ENCODE measurements at places on chromosomes 2 and 18.

DNA sequence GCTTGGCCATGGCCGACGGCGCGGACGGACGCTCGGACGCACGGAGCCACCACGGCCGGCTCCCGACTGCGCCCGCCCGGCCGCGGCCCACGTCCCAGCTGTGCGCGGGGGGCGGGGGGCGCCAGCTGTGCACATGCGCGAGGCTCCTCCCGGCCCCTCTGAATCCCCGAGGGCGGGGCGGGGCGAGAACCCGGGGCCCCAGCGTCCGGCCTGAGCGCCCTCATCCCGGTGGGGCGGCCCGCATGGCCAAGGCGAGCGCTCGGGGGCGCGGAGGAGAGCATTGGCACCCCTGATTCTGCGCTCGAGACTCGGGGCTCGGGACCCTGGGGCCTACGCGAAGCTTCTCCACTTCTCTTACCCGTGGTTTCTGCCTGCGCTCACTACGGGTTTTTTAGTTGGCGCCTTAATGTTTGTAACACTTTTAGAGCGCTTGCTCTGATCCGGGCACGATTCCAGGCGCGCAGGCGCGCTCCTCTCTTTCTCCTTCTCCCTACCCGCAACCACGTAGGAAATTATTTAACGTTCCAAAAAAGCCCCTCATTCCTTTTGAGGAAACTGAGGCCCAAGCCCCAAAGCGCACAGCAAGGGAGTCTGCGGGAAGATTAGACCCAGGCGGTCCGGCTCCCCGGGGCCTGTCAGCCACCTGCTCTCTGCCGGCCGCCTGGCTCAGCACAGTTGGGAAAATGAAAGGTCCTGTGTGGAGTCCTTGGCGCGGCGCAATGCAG lies at the start of gene PXDN:
Gene PXDN, minus strand, starts transcription at position 70 of the 725 bp plus-strand sequence. Its CDS starts 60 bp downstream, at position 10.
- DNase-seq = no peak

GRCh38 chr2:74530239-74531187 lies 780 bp downstream of the HTRA2 start:
- DNase-seq = peak; percentile 46

DNA sequence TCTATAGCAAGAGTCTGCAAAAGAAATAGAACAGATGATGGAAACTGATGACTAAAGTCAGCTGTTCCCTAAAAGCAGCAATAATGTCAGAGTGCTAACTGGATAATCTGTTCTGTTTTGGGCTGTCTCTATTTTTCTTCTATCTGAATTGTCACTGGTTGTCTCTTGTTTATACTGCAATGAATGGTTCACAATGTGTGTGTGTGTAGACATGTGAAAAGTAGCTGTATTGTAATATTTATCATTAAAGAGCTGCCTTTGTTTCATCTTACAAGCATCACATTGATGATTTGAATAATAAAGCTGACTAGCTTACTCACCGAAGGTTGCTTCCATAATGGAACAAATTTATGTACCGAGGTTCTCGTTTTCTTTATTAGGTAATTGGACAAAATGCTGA lies 456.0 kb upstream of the ZEB2 start:
- no peak for DNase-seq

GRCh38 chr2:88855620-88856408 lies 164.3 kb downstream of the RPIA start:
- DNase-seq = no peak

GRCh38 chr18:79693561-79694205 lies 14.1 kb downstream of the CTDP1 start:
- DNase-seq = no peak

DNA sequence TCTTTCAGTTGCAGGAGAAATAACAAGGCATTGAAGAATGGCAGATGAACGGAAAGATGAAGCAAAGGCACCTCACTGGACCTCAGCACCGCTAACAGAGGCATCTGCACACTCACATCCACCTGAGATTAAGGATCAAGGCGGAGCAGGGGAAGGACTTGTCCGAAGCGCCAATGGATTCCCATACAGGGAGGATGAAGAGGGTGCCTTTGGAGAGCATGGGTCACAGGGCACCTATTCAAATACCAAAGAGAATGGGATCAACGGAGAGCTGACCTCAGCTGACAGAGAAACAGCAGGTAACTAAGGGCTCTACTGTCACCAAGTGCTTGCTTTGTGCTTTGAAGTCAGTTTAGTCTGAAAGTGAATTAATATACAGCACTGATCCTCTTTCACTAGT lies 118.5 kb upstream of the UNC80 start:
- DNase-seq = no peak

DNA sequence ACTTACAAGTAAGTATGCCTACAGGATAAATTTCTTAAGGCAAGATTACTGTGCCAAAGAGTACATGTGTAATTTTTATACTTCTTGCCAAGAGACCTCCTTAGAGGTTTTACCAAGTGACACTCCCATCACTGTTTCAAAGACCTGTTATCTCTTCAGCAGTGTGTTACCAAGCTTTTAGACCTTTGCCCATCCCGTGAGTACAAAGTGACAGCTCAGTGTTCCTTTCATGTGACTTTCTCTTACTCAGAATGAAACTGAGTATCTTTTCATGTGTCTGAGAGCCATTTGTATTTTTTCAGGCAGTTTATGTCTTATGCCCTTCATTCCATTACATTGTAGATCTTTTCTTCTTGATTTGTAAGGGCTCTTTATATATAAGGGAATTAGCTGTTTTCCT lies 287.5 kb upstream of the SALL3 start:
- no peak for DNase-seq

- DNase-seq = no peak
These were observed 35.3 kb downstream of the SPRED2 start for GRCh38 chr2:65397122-65397521.

DNA sequence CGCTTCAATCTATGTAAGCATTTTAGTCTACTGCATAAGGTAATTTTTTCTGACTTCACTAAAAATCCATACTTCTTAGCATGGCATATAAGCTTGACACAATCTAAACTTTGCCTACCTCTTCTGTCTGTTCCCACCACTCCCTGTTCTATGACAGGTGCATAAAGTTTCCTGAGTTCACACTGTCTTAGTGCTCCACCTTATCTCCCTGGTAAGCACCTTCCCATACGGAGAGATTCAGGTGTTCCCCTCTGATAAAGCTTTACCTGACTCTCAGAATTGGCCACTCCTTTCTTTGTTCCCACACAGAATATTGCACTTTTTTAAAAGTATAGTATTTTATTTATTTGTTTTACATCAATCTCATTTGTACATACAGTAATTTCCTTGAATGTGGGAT lies 16.8 kb upstream of the ITGA4 start:
- DNase-seq = no peak

DNA sequence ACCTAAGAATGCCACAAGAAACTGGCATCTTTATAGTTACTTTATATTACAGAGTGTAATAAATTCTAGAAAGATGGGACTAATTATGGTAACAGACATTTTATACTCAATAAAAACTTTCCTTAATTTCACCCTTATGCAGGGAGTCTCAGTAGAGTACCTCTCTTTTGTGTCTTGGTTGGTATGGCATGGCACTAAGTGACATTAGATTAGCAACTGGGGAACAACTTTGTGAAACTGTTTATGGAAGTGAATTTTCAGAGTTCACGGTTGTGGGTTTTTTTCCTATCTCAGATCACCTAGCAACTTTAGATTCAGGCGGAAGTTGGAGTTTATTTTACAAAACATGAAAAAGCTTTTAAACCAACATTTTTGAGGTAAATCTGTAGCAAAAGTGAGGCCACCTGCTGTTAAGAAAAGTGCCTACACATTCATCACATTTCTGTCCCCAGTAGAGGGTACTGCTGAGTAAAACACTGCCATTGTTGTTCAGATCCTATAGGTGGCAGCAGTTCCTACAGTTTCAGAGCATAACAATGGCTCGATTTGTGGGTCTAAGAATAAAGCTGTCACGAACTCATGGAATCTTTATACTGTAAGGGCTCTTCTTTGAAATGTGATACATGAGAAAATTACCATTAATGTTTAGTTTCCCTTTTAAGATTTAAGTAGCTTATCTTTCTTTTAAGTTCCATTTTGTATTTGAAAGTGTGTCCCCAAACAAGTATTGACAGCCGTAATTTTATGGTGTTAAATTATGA lies 117.6 kb downstream of the CAMKMT start:
- DNase-seq = no peak

DNA sequence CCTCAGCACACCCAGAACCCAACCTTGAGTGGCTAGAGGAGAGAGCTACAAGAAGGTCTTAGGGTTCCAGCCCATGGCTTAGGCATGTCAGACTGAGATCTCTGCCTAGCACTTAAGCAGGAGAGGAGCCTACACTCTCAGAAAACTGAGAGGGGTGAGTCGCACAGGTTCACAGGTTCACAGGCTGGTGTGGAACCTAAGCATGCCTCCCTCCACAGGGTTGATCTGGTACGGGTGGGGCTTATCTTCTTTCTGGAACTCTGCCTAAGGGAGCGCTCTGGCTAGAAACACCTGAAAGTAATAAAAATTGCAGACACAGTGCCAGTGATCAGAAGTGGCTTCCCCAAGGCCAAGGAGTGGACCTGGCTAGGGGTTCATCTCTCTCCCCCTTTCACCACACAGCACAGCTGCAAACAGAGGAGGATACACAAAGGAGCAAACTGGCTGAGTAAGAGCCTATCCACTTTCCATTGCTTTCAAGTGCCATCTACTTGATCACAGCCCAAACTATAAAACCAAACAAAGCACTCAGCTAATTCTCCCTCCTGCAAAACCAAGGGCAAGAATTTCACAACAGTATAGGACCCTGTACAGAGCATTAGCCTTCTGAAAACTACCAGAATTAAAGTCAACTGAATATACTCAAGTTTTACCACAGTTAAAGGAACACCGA lies 481.9 kb upstream of the SETBP1 start:
- no peak for DNase-seq

- DNase-seq = no peak
These were observed 68.6 kb downstream of the EXOC6B start for GRCh38 chr2:72757177-72757775.

- DNase-seq = peak; percentile 39
These were observed 550 bp downstream of the RAB1A start for GRCh38 chr2:65129286-65129825.

GRCh38 chr2:30807249-30807648 lies at the start of gene CAPN13:
Gene CAPN13 (minus strand): TSS chr2:30807446. CDS start chr2:30787325, 20,121 bp downstream.
- no peak for DNase-seq

GRCh38 chr2:3285901-3286645 lies 91.5 kb downstream of the EIPR1 start:
- no peak for DNase-seq

GRCh38 chr2:98240786-98241398 lies 105.4 kb upstream of the CNGA3 start:
- no peak for DNase-seq

DNA sequence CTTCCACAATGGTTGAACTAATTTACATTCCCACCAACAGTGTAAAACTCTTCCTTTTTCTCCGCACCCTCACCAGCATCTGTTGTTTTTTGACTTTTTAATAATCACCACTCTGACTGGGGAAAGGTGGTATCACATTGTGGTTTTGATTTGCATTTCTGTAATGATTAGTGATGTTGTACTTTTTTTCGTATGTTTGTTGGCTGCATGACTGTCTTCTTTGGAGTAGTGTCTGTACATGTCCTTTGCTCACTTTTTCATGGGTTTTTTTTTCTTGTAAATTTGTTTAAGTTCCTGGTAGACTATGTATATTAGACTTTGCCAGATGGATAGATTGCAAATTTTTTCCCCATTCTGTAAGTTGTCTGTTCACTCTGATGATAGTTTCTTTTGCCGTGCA lies 574.8 kb downstream of the KCNJ3 start:
- no peak for DNase-seq

DNA sequence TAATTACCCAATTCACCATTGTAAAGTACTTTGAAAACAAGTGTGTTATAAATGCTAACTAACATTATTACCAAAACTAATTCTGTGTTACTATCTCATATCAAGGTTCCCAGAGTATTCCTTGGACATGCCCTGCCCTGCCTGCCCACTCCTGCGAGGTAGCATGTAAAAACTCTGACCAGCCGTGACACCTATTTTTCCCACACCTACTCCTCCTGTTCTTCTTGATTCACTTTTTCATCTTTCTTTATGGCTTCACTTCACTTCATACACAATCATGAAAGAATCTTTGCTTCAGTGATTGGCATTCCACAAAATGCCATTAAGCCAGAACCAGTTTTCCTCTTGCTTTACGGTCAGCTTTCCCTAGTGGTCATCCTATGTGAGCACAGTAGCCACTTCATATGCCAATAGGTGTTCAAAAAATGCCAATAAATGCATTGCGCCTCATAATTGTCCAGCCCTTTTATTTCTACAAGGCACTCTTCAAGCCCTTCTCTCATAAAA lies 42.6 kb upstream of the SETBP1 start:
- DNase-seq = no peak

- no peak for DNase-seq
These were observed 999.9 kb downstream of the TSN start for GRCh38 chr2:122755281-122755780.

- DNase-seq = no peak
These were observed 60.9 kb downstream of the HDAC4 start for GRCh38 chr2:239339726-239340601.

GRCh38 chr2:48461721-48462120 lies 68.2 kb upstream of the STON1 start:
- no peak for DNase-seq

- DNase-seq = no peak
These were observed 107.9 kb downstream of the KLHL29 start for GRCh38 chr2:23492921-23493320.

Measured in stimulated activated CD4-positive, alpha-beta T cell treated with anti-CD3 and anti-CD28 coated beads, Interleukin-4, amount 100 ng/mL, for 1 hour (primary cell).